ENCODE measurements at places on chromosomes 3 and 15.

DNA sequence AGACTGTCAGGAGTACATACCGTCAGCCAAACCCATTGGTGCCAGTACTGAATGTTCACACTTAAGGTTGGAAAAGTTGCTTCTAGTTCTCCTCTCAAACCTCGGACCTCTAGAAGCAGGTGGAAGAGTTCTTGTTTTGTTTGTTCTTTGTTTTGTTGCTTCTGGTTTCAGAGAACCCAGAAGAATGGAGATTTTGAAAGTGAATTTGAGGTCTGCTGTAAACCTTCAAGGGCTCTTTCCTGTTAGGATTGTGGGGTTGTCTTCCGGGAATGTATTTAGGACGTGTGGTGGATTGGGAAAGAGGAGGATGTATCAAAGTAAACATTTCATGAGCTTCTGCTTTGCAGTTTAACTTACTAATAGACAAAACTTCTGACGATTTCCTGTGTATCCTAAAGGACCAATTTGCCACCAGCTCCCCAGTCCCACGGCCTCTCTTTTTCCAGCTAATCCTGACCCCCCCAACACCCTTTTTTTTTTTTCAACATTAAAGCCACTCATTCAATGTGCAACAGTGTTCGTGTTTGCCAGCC lies 50.3 kb downstream of the FILIP1L start:
- no peak for DNase-seq
- peaks cover 8% of the 10 kb centered on the region for H3K4me1 ChIP-seq
- H3K27ac ChIP-seq: peak overlapping the region; percentile 70
- H3K27me3 ChIP-seq: no peaks in the 10 kb centered on the region
- no peak overlapping the region for H3K4me3 ChIP-seq
- no peaks in the 10 kb centered on the region for H3K36me3 ChIP-seq

DNA sequence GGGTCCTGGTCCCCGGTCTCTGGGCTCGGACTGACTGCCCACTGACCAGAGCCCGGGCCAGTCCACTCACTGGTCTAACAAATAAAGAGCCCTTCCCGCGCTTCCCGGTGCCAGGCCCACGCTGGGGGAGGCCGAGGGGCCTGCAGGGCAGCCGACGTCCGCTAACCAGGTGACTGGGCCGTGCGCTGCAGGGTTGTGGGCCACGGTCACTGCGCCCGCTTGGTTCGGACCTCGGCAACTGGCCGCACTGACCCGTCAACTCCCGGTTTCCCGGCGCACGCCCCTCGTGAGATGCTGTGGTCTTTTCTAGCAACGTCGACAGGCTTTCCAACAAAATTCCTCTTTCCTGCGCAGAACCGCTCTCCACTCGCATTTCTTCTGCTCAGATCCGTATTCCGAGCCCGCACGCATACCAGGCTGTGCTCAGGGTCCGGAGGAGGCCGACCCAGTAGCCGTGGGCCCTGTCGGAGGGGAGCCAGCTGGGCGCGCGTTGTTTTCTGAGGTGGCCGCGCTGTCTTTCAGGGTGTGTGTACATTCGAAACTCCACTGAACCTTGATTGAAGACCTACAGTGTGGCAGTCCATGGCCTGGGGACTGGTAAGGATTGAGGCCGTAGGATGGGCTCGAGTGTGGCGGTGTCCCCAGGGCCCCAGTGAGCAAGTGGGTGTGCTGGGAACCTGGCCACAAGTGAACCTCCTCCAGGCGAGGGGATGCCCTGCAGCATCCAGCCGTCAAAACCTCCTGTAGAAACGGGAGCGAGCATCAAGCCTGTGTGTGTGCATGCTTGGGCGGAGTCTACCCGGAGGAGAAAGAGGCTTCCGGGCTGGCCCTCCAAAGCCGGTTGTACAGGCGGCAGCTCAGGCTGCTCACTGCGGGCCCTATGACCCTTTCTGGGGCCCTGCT lies 875 bp upstream of the NT5DC2 start:
- H3K36me3 ChIP-seq: peaks cover 20% of the 10 kb centered on the region
- H3K27me3 ChIP-seq: no peaks in the 10 kb centered on the region
- peaks cover 72% of the 10 kb centered on the region for H3K4me1 ChIP-seq

GRCh38 chr3:59251869-59252268 lies 202.0 kb upstream of the CFAP20DC start:
- H3K36me3 ChIP-seq: no peaks in the 10 kb centered on the region
- H3K27ac ChIP-seq: no peak overlapping the region
- no peak overlapping the region for H3K4me3 ChIP-seq
- H3K4me1 ChIP-seq: peaks cover 32% of the 10 kb centered on the region
- DNase-seq: no peak

DNA sequence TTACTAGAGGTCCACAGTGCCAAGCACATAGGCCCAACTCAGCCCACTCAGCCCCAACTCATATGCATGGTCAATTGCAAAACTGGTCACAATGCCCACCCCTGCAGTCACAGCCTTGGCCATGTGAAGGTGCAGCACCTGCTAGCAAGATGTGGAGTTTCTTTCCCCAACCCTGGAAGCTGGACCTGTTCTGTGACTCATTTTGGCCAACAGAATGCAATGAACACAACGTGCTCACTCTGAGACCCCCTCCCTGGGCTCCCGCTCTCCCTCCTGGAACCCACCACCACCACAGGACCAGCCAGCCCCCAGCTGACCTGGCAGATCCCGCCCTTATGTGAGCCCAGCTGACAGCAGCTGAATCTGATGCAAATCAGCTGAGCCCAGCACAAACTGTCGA lies 34.4 kb downstream of the ALDH1L1 start:
- H3K27ac ChIP-seq: no peak overlapping the region
- H3K36me3 ChIP-seq: no peaks in the 10 kb centered on the region
- H3K4me3 ChIP-seq: no peak overlapping the region
- no peaks in the 10 kb centered on the region for H3K4me1 ChIP-seq
- peaks cover 29% of the 10 kb centered on the region for H3K27me3 ChIP-seq

DNA sequence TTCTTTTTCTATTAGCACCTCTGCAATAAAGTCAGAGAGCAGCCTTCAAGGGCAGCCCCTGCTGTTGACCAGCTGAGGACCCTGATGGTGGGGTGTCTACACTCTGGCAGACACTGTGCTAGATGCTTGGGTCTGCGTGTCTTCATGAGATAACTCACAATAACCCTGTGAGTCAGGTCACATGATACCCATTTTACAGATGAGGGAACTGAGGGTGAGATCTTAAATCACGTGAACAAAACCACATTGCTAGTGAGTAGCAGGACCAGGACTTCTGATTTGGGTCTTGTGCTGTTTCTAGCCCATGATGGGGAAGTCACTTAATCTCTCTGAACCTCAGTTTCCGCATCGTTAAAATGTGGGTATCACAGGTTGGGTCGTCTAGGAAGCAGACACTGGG lies 118.5 kb upstream of the LIPC start:
- H3K4me1 ChIP-seq: peaks cover 34% of the 10 kb centered on the region
- H3K4me3 ChIP-seq: no peak overlapping the region
- H3K27ac ChIP-seq: no peak overlapping the region
- no peaks in the 10 kb centered on the region for H3K36me3 ChIP-seq
- H3K27me3 ChIP-seq: no peaks in the 10 kb centered on the region

DNA sequence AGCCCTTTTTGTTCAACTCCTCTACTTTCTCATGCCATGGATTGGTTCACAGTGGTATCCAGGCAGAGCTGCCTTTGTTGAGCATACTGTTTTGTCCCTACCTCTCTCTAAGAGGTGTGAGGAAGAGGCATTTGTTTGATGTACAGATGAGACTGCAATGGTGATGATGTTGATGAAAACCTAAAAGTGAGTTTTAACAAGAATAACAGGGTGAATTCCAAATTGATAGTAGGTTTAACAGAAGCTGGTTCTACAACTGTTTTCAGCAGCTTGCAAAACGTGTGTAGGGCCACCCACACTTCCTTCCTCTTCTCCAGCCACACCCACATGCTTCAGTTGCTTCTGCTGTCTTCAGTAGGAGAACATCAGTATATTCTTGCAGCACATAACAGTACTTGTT lies 10.2 kb downstream of the SNRK start:
- H3K27me3 ChIP-seq: no peaks in the 10 kb centered on the region
- H3K4me1 ChIP-seq: no peaks in the 10 kb centered on the region
- no peak overlapping the region for H3K27ac ChIP-seq
- H3K4me3 ChIP-seq: no peak overlapping the region
- DNase-seq: no peak

- H3K36me3 ChIP-seq: no peaks in the 10 kb centered on the region
- peaks cover 4% of the 10 kb centered on the region for H3K27me3 ChIP-seq
- no peak overlapping the region for H3K4me3 ChIP-seq
- no peak overlapping the region for H3K27ac ChIP-seq
Observed at GRCh38 chr3:77707281-77707680, 667.4 kb downstream of the ROBO2 start.

- H3K27me3 ChIP-seq: peaks cover 18% of the 10 kb centered on the region
- H3K4me1 ChIP-seq: no peaks in the 10 kb centered on the region
- no peak for DNase-seq
Observed at GRCh38 chr3:50885070-50885850, 210.5 kb downstream of the DOCK3 start.

- H3K36me3 ChIP-seq: peaks cover 6% of the 10 kb centered on the region
- peaks cover 30% of the 10 kb centered on the region for H3K4me1 ChIP-seq
- H3K27me3 ChIP-seq: no peaks in the 10 kb centered on the region
- DNase-seq: no peak
Observed at GRCh38 chr3:48240000-48240963, 622 bp upstream of the ZNF589 start.

DNA sequence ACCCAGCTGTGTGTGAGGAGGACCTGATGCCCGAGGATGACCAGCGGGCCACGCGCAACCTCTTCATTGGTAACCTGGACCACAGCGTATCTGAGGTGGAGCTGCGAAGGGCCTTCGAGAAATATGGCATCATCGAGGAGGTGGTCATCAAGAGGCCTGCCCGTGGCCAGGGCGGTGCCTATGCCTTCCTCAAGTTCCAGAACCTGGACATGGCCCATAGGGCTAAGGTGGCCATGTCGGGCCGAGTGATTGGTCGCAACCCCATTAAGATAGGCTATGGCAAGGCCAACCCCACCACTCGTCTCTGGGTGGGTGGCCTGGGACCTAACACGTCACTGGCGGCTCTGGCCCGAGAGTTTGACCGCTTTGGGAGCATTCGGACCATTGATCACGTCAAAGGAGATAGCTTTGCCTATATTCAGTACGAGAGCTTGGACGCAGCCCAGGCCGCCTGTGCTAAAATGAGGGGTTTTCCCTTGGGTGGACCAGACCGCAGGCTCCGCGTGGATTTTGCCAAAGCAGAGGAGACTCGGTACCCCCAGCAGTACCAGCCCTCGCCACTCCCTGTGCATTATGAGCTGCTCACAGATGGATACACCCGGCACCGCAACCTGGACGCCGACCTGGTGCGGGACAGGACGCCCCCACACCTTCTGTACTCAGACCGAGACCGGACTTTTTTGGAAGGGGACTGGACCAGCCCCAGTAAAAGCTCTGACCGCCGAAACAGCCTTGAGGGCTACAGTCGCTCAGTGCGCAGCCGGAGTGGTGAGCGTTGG lies 1.5 kb downstream of the RBM15B start:
- no peak for DNase-seq
- no peaks in the 10 kb centered on the region for H3K27me3 ChIP-seq
- H3K4me1 ChIP-seq: peaks cover 58% of the 10 kb centered on the region
- peak overlapping the region; percentile 84 for H3K4me3 ChIP-seq
- H3K36me3 ChIP-seq: peaks cover 66% of the 10 kb centered on the region

DNA sequence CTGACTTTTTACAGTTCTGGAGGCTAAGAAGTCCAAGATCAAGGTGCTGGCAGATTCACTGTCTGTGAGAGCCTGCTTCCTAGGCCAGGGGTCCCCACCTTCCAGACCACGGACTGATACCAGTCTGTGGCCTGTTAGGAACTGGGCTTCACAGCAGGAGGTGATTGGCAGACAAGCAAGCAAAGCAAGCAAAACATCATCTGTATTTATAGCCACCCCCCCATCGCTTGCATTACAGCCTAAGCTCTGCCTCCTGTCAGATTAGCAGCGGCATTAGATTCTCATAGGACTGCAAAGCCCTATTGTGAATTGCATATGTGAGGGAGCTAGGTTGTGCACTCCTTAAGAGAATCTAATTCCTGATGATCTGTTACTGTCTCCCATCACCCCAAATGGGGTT lies 194.7 kb upstream of the THRB start:
- no peaks in the 10 kb centered on the region for H3K36me3 ChIP-seq
- peaks cover 7% of the 10 kb centered on the region for H3K4me1 ChIP-seq
- no peak overlapping the region for H3K4me3 ChIP-seq
- H3K27me3 ChIP-seq: peaks cover 3% of the 10 kb centered on the region

GRCh38 chr3:64796607-64797399 lies 109.0 kb upstream of the ADAMTS9 start:
- H3K27ac ChIP-seq: no peak overlapping the region
- H3K4me1 ChIP-seq: peaks cover 15% of the 10 kb centered on the region
- DNase-seq: no peak
- H3K36me3 ChIP-seq: no peaks in the 10 kb centered on the region

DNA sequence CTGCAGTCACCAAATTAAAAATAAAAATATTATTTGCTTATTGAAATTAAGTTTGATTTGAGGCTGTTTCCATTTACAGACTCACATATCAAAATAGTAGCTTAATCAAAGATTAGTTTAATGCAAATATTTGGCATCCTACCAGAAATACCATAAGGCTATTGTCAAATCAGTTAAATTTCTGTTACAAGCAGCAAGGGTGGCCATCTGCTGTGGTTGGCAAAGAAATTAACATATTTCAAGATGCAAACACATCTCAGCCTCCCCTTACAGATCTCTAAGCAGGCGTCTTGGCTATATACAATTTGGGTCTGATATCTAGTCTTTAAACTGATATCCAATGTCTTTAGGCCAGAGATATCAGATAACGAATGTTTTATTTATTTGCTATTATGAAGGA lies 83.2 kb upstream of the NEDD4 start:
- no peaks in the 10 kb centered on the region for H3K36me3 ChIP-seq
- no peaks in the 10 kb centered on the region for H3K4me1 ChIP-seq
- H3K4me3 ChIP-seq: no peak overlapping the region

GRCh38 chr15:40906991-40907802 lies 12.9 kb downstream of the VPS18 start:
- DNase-seq: no peak
- no peak overlapping the region for H3K4me3 ChIP-seq
- H3K27me3 ChIP-seq: peaks cover 7% of the 10 kb centered on the region

GRCh38 chr3:45911511-45912226 lies 25.3 kb downstream of the CCR9 start:
- H3K4me3 ChIP-seq: no peak overlapping the region
- peaks cover 20% of the 10 kb centered on the region for H3K4me1 ChIP-seq
- H3K36me3 ChIP-seq: no peaks in the 10 kb centered on the region

DNA sequence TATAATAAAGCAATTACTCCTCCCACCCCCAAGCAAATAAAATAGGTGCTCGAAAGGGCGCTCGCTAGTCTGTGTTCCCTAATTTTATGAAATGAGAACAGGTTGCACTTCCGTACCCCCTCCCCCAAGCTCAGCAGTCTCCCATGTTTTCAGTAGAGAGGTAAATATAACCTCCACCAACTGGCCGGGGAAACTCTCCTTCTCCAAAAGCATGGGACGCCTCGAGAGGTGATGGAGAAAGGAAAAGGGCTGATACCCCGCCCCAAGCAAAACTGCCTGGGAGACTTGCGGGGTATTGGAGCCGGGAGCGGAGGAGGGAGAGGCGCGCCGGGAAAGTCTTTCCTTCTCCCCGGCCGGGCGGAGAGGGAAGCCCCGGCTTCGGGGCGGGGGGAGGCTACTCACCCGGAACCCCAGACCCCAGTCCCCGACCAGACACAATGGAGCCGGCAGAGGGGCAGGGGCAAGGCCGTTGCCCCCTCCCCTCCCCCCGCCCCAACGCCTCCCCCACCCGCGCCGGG lies 605 bp downstream of the DCUN1D1 start:
- H3K4me1 ChIP-seq: peaks cover 48% of the 10 kb centered on the region
- no peaks in the 10 kb centered on the region for H3K27me3 ChIP-seq
- DNase-seq: peak; percentile 64
- no peaks in the 10 kb centered on the region for H3K36me3 ChIP-seq
- peak overlapping the region; percentile 74 for H3K27ac ChIP-seq

Data from nephron progenitor cell (in vitro differentiated cells).